ENCODE measurements at places on chromosomes 4 and X. TPM values are rescaled to one million over a fixed set of nuclear protein-coding genes. Genes with fewer than 3 reads are reported as not detected.

GRCh38 chrX:74321191-74321590 lies 17.2 kb downstream of the ZCCHC13 start:
- DNase-seq: no peak

GRCh38 chrX:125089761-125090445 lies 229.8 kb upstream of the TEX13C start:
- DNase-seq: no peak

Gene TMPRSS11E
- total RNA-seq: not detected

DNA sequence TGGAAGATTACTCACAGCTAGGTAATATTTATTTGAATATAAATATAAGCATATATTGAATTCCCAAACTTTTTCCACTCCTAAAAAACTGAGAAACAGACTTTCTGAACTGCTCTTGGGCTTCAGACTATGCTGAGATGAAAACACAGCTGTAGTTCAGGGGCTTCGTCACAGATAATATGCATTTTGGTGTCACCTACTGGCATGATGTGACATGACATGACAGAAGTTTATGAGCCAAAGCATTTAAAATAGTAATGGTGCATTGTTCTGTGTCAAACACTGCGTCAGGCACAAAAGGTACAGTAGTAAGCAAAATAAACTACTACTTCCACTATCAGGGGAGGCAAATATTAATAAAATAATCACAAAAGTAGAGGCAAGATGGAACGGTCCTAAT lies 171.3 kb downstream of the BTC start:
- DNase-seq: peak; percentile 40

Gene CYP2U1
- total RNA-seq: 6.1 TPM

DNA sequence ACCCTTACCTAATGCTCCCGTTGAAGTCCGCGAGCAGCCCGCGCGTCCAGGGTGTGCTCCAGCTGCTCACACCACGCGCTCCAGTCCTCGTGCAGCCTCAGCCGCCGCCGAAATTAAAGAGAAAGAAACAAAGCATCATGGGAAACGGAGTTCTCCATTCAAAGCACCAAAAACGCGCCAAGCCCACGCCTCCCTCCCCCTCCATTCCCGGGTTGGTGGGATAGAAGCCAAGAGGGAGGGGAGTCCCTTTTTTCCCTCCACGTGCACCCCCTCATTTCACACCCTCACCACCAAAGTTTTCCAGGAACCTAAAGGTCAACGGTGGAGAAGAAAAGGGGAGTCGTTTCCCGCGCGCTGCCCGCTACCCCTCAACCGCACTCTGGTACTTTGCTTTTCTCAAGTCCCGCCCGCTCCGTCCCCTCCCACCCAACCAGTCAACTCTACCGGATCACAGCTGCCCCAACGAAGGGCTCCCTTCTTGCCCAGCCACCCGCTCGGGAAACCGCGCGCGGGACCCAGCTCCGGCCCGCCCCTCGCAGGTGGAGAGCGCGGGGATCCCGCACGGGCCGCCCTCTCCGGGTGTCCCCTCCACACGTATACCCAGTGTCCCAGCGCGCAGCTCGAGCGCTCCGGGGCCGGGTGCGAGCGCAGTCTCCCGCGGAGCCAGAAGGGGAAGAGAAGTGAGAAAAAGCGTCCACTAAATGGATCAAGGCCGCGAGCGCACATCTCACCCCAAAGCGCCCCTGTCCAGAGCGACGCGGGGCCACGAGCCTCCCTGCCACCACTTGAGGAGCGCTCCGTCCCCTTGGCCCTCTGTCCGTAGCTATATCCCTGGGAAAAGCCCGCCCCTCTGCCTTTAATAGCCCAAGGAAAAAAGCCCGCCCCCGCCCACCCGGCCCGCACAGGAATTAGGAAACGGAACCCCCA lies 65.1 kb upstream of the CCDC160 start:
- DNase-seq: peak; percentile 72

Gene SHROOM2
- 0.84 TPM for total RNA-seq

DNA sequence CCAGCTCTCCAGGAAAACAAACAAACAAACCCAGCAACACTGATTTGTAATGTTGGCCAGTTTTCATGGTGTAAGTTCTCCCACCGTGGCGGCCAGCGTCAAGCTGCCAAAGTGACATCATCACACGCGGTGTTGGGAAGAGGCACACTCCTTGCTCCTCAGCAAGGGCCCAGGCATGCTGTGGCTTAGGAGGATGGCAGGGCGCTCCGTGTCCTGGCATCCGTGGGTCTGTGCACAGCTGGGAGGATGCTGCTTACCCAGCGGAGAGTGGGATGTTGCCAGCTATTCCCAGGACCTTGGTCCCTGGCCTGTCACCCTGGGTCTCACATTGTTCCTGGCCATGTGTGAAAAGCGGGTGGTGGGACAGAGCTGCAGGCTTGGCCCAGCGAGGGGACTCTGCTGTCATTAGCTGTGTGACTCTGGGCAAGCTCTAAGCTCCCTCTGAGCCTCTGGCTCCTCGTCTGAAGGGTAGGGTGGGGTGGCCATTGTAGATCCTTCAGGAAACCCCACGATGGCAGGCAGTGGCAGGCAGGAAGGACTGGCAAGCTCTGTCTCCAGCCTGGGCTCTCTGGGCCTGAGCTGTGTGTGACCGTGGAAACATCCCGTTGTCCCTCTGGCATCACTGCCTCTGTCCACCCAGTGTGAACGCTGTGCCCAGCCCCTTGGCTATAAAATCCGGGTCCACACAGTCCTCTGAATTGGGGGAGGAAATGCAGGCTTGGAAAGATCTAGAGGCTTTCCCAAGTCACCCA lies 10.8 kb downstream of the PSAPL1 start:
- DNase-seq: peak; percentile 91
